ENCODE measurements at places on chromosomes 7 and 10.

- DNase-seq = no peak
- H3K36me3 ChIP-seq = peaks cover 24% of the 10 kb centered on the region
- H3K27me3 ChIP-seq = no peaks in the 10 kb centered on the region
- H3K4me3 ChIP-seq = no peak overlapping the region
These were observed 163.7 kb downstream of the AHR start for GRCh38 chr7:17462131-17462631.

DNA sequence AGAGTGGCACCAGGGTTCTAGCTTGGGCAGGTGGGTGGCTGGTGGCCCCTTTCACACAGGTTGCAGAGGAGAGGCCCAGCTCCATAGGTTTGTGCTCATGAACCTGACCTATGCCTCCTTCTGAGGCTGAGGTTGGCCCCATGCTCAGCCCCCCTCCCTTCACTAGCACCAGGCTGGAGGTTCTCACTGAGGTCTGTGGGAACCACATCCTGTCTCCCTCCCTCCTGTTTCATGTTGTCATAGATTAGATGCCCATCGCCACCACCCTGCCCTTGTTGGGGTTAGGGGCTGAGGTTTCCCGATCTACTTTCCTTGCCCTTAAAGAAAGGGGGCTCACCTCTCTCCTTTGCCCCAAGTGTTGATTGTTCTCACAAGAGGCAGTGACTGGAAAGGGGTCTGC lies 14.7 kb downstream of the NEUROG3 start:
- peaks cover 7% of the 10 kb centered on the region for H3K27me3 ChIP-seq
- DNase-seq = no peak
- H3K4me1 ChIP-seq = no peaks in the 10 kb centered on the region
- no peaks in the 10 kb centered on the region for H3K36me3 ChIP-seq
- H3K4me3 ChIP-seq = no peak overlapping the region
- no peak overlapping the region for H3K27ac ChIP-seq

- H3K4me1 ChIP-seq = no peaks in the 10 kb centered on the region
- no peaks in the 10 kb centered on the region for H3K36me3 ChIP-seq
These were observed 155.2 kb downstream of the MAGI2 start for GRCh38 chr7:79298145-79298760.

DNA sequence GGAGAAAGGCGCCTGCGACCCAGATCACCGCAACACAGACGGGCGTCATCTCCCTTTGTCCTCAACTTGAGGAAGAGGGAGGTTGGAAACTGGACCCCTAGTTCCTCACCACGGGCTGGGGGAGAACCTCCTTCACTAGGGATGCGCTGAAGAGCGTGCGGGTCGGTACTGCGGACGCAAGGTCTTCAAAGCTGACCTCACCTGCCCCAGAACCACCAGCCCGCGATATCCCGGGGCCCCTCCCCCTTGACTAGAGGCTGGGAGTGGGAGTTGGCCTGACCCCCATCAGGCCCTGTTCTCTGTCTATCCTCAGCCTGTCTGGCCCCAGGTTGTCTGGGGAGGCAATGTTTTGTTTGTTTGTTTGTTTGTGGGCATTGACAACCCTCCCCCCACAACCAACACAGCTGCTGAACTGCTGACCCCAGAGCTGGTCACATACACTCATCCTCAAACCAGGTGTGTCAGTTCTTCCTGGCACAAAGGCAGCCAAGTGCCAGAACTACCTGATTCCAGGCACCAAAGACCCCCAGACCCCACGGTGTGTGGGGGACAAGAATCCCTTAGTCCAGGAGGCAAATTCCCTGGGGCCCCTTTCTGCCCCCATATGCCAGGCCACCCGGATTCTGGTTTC lies 2.9 kb downstream of the NPM3 start:
- no peak overlapping the region for H3K27ac ChIP-seq
- H3K4me1 ChIP-seq = peaks cover 48% of the 10 kb centered on the region

GRCh38 chr10:30000802-30001571 lies 58.4 kb downstream of the JCAD start:
- H3K27ac ChIP-seq = no peak overlapping the region
- H3K4me1 ChIP-seq = peaks cover 21% of the 10 kb centered on the region
- H3K4me3 ChIP-seq = no peak overlapping the region
- H3K36me3 ChIP-seq = no peaks in the 10 kb centered on the region
- no peak for DNase-seq
